ENCODE measurements at places on chromosomes 11 and 22.

GRCh38 chr11:77187776-77188632 lies 60.0 kb downstream of the MYO7A start:
- peak; percentile 64 for DNase-seq

DNA sequence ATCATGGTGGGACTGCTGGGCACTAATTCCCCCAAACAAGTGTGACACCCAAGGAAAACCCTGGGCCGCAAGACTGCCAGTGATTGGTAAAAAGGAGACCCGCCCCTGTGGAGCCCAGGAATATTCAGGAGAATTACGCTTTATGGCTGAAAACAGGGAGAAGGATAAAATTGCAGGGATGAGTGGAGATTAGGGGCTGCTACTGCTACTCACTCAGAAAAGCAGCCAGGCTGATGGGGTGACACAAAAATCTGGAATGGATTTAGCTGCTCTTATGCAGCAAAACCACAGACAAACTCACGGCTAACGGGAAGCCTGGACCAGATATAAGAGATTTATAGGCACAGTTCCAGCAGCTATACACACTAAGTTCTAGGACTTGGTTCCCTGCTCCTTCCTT lies 4.4 kb upstream of the FBXO3 start:
- DNase-seq: no peak

DNA sequence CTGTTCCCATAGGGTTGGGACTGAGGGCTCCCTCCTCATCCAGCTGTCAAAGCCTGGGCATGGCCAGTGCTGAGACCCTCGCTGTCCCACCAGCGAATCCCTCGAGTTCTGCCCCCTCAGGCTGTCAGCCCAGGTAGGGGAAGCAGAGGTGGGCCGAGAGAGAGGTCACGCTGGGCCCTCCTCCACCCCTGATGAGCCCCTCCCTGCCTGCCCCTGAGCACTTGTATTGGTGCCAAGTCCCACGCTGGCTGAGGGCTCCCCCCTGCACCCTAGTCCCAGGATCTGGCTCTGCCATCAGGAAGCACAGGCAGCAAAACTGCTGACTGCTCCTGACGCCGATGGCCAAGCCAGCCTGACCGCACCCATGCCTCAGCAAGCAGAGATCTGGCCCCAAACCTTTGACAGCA lies 3.3 kb downstream of the PRR33 start:
- no peak for DNase-seq

- DNase-seq: no peak
Observed at GRCh38 chr11:83249972-83250593, 36.1 kb downstream of the CCDC90B start.

DNA sequence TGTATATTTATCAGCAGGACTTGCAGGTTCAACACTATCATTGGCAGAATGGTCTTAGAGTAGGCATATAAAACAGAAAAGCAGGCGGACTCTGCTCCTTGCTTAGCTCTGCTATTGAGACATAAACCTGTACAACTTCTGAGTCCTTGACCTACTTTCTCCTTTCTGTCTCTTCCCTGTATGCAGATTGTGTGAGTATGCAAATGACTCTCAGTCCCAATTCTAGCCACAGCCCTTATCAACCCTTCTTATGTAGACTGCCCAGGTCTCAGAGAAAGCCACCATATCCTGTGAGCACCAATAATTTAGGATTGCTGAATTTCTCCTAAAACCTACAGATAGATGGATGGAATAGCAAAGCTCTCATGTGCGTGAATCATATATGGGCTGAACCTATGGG lies 367.6 kb upstream of the DDI1 start:
- no peak for DNase-seq

DNA sequence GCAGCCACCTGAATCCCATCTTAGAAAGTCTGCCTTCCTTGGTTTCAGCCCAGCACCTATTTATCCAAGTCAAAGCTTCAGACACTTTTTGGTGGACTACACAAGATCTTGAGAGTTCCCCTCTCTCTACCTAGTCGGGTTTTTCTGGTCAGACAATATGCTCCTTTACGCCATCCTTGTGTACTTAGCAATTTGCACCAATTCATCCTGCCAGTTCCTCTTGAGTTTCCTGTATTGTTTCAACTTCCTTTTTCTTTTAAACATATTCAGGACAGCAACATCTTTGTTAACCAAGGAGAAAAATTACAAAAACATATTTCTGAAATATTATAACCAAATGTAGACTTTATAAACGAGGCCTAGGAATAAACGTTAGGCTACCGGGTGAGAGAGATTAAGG lies 368.2 kb upstream of the CADM1 start:
- DNase-seq: no peak

- DNase-seq: no peak
Observed at GRCh38 chr11:75365711-75366181, 14.3 kb upstream of the ARRB1 start.

All from T-helper 1 cell (primary cell).